ENCODE measurements at places on chromosomes 11 and 22.
A peak's percentile ranks its signal among the peaks of the same experiment; 100 is the strongest.

GRCh38 chr22:19175602-19176174 lies 2.8 kb downstream of the SLC25A1 start:
- no peak for DNase-seq

DNA sequence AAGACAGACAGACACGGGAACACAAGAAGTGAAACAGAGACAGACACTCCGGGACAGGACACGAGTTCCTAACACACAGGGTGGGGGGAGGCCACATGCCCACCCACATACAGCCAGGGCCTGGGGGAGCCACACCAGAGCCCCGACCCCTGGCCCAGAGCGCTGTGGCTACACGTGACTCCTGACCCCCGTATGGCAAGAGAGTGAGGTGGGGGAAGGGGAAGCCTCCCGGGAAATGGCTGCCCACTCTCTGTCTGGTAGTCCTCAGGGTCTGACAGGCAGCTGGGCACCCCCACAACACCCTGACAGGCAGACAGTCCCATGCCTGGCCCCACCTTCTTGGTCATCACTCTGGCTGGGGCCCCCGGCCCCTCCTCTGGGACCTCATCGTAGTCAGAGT lies 38.6 kb upstream of the PDE2A start:
- DNase-seq, result no peak

- DNase-seq, result no peak
Measured at GRCh38 chr22:41883400-41883799, 31.5 kb downstream of the SHISA8 start.

GRCh38 chr11:46450846-46451477 lies 59.4 kb upstream of the CHRM4 start:
- DNase-seq, result no peak

GRCh38 chr11:9138612-9139579 lies 47.5 kb upstream of the SCUBE2 start:
- no peak for DNase-seq

DNA sequence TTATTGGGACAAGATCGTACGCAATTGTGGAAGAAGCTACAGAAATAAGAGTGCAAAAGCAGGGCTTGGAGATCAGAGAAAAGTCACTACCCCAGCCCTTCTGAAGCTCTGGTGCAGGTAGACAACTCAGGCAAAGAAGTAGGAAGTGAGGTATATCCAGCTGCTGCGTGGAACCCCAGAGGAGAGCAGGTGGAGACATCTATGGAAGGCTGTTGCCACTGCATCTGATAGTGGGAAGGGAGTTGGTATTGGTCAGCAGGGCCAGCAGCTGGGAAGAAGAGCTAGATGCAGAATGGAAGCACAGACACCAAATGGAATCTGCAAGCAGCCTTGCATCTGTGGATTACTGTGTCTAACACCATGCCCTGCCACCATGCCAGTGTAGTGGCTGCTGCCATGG lies 165.1 kb downstream of the WNT11 start:
- DNase-seq, result no peak

DNA sequence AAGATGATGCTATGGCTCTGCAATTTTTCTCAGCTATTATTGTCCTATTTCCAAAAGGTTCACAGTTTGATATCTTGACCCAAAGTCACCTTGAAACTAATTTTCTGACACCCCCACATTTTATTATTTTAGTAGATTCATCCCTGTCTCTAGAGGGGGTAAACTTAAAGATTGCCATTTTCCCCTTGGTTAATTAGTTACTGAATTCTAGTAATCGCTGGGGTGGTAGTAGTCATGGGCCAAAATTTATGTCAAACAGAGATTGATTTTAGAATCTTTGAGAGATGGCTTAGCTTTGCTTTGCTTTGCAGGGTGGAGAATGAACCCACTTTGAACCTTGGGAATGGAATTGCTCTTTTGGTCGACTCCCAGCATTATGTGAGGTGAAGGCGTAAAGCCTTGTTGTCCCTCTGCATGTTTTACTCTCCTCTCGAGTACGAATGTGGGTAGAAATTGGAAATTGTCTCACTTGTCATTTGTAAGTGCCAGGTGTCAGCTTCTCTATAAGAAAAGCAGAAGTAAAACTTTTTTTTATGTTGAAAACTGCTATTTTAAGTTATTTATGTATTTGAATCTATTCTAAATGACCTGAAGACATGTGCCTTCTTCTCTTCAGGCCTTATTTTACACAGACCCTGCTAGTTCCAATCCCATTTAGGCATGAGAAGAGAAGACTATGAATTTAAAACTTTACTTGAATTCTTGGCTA lies 42.4 kb upstream of the RCE1 start:
- no peak for DNase-seq

- DNase-seq, result no peak
Measured at GRCh38 chr22:49829044-49829853, 1.6 kb upstream of the BRD1 start.

DNA sequence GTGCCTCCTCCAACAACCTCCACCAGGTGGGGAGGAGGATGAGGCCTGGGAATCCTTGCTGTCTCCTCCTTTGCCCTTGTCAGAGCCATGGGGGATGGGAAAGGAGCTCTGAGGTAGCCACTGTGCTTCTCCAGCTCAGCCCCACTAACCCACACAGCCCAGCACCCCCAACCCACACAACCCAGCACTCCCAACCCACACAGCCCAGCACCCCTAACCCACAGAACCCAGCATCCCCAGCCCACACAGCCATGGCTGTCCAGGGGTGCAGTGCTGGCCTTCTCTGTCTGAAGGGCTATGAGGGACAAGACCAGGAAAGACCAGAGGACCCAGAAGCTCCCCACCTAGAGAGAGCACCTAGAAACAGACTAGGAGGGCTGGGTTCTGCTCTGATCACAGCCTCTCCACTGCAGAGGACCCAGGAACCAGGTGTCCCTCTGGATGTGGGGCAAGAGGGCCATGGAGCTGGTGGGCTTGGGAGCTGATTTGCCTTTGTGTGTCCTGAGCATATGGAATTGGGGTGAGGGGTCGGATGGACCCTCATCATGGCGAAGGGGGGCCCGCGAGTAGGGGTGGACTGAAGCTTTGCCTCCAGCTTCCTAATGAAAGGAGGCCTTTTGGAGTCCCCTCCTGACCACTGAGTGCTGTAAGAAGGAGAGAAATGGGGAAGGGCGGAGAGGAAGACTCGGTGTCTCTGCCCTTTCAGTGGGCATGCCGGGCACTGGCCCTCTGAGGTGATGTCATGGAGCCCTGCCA lies 117.6 kb upstream of the THY1 start:
- no peak for DNase-seq

- no peak for DNase-seq
Measured at GRCh38 chr11:19281041-19281440, 40.3 kb upstream of the E2F8 start.

- DNase-seq, result no peak
Measured at GRCh38 chr11:100515087-100515486, 172.0 kb upstream of the ARHGAP42 start.

- DNase-seq, result no peak
Measured at GRCh38 chr11:43758927-43759326, 78.4 kb downstream of the HSD17B12 start.

- DNase-seq, result no peak
Measured at GRCh38 chr22:21977814-21978213, 4.8 kb downstream of the TOP3B start.

- peak; percentile 5 for DNase-seq
Measured at GRCh38 chr11:42571131-42571877, 740.5 kb upstream of the API5 start.

- no peak for DNase-seq
Measured at GRCh38 chr11:10518891-10519290, 22.1 kb downstream of the RNF141 start.

GRCh38 chr11:2471048-2471803 lies 26.4 kb downstream of the KCNQ1 start:
- DNase-seq, result no peak

DNA sequence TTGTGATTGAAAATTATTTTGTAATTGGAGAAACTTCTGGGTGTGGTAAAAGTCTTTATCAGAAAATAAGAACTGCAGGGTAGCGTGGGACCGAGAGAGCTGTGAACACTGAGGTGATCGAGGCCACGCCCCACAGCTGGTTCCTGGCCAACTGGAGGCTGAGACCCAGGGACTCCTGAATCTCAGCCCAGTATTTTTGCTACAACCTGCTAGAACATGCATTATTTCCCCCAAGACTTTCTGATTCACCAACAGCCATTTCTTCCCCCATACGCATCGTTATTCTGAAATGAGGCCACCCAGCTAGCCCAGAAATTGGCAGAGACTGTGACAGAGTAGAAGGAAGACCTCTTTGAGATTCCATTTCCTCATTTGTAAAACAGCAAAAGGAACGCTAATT lies 3.4 kb upstream of the FGF19 start:
- DNase-seq, result no peak

GRCh38 chr11:64743591-64744543 lies at the start of gene RASGRP2:
Gene RASGRP2 (minus strand): TSS chr11:64744142. CDS start chr11:64742866, 1,276 bp downstream.
- peak; percentile 62 for DNase-seq

DNA sequence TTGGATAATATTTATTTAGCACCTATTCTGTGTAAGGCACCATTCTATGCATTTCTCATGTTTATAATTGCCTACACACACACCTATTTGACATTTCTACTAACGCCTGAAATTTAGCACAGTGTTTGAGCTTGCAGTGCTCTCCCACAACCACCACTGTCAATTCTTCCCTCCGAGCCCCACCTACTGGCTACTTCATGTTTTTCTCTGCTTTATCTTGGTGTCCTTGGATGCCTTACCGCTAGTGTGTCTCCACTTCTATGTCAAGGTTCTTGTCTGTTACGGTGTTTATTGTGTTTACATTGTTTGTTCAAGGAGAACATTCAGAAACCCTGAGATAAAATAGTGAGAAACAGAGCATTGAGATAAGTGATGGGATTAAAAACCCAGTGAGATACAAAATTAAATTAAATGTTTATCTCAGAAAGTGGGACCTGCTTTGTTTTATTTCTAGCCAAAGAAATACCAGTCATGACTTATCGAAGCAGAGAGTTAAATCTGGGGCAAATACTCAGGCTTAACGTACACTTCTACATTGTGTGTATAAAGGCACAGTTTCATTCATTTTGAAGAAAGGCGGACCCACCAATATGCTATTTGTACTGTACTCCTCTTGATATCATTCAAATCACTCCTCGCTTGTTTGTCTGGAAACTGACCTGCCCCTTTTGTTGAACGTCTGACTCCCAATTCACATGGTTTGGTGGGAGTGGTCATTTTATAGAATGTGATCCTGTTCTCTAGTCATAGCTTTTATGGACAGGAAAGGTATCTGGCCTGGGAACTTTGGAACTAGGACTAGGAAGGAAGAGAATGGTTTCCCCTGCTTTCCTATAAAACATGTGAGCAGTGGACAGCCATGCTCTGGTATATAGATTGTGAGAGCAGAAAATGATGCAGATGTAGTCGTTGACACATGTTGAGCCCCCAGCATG lies 39.2 kb upstream of the SLC36A4 start:
- DNase-seq, result peak; percentile 32

- no peak for DNase-seq
Measured at GRCh38 chr11:88378422-88379066, 41.0 kb upstream of the CTSC start.

GRCh38 chr11:83760932-83761331 lies 474.8 kb upstream of the CCDC90B start:
- DNase-seq, result no peak

DNA sequence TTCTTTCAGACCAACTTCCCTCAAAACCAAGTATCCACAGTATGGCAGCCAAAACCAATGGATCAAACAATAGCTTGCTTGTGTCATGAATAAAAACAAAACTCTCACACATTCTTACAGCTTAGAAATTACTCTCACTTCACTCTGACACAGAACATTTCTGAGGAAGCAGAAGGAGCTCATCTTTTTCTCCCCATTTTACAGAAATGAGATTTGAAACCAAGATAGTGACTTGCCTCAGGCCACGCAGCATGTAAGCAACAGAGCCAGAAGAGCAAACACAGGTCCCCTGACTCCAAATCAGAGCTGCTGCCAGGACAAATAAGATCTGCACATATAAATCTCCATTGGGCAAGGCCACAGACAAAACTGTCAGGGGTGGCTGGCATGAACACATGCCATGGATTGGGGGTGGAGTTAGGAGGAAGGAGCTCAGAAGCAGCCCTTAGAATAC lies 64.8 kb downstream of the RAB30 start:
- DNase-seq, result no peak

GRCh38 chr11:89490981-89491690 lies at the start of gene NOX4:
Gene NOX4 (minus strand): TSS chr11:89491375. CDS start chr11:89491246, 129 bp downstream.
- no peak for DNase-seq

GRCh38 chr22:50190941-50191741 lies 5.4 kb downstream of the TRABD start:
- peak; percentile 92 for DNase-seq

DNA sequence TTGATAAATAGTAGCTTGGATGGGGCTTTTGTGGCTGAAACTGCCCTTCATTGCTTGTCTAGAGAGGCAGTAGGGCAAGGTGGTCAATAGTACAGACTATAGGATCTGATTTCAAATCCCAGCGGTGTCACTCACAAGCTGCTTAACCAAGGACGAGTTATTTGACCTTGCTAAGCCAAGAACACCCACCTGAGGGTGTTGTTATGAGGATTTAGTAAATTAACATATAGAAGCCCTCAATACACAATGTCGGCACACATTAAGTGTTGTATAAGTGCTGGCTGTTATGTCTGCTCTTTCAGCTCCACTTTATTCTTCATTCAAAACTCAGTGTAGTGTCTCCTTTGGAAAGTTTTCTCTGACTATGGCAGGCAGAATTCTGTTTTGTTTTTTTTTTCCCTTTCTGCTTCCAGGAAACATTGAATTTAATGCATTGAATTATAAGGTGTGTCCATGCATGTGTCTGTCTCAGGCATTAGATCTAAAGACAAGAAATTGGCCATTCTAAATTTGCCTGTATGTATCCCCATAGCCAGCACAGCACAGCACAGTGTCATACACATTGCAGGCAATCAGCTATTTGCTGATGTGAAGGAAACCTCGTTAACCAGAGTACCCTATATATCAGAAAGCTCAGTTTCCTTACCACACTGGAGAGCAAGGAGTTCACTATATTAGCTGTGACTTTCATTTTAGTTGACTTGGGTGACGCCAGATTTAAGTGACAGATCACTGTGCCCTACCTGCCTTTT lies 212.1 kb downstream of the NELL1 start:
- no peak for DNase-seq

- DNase-seq, result peak; percentile 17
Measured at GRCh38 chr11:46099963-46100316, 21.3 kb downstream of the PHF21A start.

- DNase-seq, result no peak
Measured at GRCh38 chr11:69705351-69705811, 1.6 kb upstream of the FGF19 start.

GRCh38 chr11:121801394-121801748 lies 314.6 kb downstream of the BLID start:
- DNase-seq, result no peak

DNA sequence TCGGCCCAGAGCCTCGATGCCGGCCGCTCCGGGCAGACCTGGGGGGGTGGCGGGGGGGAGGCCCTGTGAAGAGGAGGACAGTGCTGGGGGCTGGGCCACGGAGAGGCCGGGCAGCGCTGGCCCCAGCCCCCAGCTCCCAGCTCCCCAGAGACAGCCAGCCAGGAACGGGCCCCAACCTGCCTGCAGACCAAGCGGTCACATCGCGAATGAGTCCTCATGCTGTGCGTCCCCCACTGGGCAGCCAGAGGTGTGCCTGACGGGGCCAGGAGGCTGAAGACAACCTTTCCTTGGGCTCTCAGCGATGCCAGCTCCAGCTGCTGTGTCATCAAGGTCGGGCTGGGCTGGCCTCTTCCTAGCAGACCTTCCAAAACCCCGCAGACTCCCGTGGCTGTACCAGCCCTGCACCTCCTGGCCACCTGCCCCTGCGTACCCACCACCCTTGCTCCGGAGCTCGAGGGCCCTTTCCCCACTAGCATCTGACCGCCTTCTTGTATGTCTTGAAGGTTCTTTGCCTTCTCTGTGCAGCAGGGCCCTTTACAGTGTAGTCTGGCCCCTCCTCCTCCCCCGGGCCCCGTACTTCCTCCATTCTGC lies 88.4 kb downstream of the CDKN1C start:
- no peak for DNase-seq

GRCh38 chr22:27602390-27602789 lies 199.2 kb downstream of the MN1 start:
- no peak for DNase-seq
